ENCODE measurements at places on chromosomes 16 and 17.

DNA sequence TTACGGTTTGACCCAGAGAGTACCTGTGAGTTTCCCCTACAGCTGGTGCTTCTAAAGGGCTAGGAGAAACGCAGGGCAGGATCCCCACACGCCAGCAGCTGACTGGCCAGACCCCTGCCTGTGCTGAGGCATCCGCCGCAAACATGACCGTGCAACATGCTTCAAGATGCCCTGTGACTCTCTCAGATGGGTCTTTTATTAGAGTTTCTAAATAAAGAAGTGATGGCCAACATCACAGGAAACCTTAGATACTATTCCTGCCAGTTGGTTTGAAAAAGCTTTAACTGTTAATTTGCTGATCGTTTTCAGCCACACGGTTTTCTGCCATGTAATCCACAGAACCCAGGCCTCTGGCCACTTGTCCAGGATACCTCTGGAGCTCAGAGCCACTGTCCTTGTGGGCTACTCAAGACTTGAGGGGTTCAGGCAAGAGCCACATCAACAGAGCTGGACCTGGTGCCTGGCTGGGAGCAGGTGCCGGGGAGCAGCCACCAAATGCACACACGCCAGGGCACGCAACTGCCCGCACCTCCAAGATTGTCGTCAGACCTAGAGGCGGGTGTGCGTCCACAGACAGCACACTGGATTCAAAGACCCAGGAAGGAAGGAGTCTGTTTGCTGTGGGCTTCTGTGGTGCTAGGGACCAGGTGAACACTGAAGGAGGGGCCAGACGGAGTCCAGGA is 118.4 kb downstream of the ZNF778 start:
- DNase-seq, result no peak

- DNase-seq, result peak; percentile 62
Measured at GRCh38 chr17:81396722-81397313, 1.6 kb downstream of the BAHCC1 start.

DNA sequence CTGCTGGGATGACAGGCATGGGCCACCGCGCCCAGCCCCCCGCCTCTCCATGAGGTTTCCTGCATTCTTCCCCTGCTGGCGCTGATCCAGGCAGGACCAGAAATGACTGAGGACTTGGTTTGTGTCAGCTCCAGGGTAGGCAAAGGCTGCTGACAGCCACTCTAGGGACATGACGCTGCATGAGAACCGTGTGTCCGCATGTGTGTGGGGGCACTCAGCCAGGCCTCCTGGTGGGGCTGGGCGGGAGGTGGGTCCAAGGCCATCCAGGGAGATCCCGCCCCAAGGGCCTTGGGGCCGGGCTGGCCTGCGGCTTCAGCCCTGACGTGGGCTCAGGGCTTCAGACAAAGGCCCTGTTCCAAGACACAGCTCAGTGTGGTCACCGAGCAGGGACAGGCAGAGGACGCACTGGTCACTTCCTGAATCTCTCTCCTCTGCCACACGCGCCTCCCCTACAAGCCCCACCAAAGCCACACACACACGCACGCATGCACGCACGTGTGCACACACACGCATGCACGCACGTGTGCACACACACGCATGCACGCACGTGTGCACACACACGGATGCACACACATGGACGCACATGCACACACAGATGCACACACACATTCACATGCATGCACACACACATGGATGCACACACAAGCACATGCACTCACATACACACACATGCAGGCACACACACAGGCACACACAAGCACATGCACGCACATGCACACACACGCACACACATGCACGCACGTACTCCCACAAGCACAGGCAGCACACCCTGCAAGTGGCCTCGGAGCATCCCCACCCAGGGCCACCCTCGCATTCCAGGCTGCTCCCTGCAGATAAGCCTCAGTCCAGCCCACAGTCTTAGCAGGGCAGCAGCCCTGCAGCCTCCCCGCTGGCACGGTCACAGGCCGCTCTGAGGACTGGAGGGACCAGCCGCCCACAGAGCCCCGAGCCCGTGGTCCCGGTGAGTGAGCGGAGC is 5.3 kb upstream of the TMEM204 start:
- no peak for DNase-seq

DNA sequence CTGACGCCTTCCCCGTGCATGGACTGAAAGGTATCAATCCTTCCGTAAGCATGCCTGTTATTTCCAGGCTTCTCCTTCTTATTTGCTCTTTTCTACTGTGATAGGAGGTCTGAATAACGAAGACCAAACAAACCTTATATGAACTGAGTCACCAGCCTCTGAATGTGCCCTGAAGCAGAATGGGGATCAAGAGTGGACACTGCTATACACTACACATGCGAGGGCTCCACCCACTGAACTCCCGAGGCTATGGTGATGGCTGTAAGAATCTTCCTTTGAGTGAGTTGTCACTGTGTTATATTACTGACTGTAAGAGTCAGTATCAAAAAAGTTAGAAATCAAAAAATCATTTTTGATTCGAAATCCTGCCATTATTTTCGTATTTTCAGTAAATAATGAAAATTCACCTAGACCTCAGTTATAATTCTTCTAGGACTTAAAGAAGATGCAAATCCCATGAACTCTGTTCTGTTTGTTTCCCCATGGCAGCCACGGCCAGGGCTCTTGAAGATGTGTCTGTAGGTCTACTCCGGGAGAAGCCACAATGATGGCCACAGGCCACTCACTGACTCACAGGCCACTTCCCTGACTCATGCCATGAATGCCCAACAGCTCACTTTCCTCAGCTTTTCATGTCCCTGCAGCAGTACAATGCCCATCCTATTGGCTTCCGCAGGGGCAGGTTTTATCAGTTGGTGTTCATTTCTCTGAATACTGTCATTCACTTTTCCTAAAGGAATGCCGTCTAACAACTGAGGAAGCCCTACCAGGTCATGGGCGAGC is 54.7 kb downstream of the ZZEF1 start:
- no peak for DNase-seq

GRCh38 chr17:80987941-80988461 is 3.6 kb upstream of the CHMP6 start:
- no peak for DNase-seq

DNA sequence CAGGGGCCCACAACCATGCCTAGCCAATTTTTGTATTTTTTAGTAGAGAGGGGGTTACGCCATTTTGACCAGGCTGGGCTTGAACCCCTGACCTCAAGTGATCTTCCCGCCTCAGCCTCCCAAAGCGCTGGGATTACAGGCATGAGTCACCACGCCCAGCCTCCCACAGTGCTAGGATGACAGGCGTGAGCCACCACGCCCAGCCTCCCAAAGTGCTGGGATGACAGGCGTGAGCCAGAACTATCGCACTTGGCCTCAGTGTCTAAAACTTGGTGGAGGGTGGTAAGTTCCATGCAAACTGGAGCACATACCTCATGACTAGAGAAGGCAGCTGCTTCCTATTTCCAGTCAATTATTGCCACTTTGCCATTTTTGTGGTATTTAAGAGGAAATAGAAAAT is 7.1 kb downstream of the HSD17B2 start:
- DNase-seq, result no peak

DNA sequence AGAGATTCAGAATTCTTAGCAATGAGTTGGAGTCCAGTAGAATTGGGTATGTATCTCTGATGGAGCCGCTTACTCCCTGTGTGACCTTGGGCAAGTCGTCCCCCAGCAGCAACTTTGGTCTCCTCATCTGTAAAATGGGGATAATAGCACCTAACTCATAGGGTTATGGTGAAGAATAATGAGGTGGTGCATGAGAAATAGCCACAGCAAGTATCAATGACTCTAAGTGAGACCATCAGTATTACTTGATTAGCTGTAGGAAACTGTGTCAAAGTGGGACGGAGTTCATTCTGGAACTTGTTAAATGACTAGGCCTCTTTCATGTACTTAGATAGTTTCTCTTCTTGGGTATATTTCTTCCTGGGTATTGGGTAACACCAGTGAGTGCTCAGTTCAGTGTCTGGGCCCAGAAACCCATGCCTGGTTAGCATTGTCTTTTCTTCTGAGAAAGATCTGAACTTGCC is 6.4 kb downstream of the PRKCB start:
- DNase-seq, result no peak

DNA sequence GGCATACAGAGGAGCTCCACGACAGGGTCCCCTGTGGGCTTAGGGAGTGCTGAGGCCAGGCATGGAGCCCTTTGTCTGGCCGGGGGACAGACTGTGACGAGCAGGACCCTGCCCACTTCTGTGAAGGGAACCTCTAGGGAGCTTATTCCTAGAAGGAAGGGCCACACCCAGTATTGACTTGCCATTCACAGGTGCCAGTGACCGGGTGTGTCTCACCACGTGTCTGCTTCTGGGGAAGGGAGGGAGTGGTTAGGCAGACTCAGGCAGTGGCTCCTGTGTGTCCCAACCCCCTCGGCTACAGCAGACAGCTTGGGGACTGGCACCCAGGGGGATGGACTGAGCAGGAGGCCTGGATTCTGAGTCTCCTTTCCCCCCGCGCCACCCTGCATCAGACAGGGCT is 57.2 kb downstream of the SOCS1 start:
- peak; percentile 31 for DNase-seq

DNA sequence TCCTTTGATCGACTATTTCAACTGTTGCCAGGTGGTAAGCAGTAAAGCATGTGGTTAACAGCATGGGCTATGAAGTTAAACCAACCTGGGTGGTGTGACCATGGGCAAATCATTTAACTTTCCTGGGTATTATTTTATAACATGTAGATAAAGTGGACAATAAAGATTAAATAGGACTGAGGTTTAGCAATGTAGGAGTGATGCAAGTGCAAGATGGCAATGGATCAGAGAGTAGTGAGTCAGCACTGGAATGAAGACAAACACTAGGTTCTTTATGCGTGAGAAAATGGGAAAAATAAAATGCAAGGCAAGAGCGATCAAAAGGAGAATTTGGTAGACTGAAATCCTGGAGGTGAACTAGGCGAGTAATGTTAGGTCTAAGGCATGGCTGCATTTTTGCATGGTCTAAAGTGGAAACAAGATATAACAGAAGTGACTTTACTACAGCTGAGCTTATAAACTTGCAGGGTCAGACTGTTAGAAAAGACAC is 222.4 kb upstream of the AXIN2 start:
- no peak for DNase-seq

GRCh38 chr16:87068762-87069150 is 248.4 kb downstream of the C16orf95 start:
- no peak for DNase-seq

DNA sequence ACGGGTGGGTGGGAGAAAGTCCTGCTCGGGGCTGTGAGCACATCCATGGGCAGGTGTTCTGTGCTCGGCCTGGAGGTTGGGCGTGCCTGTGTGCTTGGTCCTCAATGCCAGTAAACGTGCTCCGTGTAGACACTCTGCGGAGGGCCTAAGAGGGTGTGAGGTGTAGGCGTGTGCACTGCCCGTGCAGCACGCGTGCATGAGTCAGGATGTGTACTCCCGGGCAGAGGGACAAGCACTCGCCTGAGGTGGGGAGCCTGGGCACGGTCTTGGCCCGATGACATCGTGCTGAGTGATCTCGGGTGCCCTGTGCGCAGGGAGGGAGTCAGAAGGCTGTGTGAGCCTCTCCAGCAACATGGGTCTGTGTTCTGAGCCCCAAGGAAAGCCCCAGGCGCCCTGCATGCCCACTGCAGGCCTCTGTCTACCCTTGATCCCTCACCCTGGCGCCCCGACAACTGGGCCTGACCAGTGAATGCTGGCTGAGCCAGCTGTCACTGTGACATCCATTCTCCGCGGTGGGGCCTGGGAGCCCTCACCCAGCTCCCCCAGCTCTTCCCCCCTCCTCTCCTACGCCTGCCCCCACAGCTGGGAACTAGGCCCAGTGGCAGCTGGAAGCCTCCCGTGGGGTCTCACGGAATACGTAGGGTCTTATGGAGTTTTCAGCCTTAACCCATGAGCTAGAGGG is 23.5 kb upstream of the NXPH3 start:
- DNase-seq, result no peak

- DNase-seq, result no peak
Measured at GRCh38 chr16:4913130-4913773, 23.7 kb downstream of the PPL start.

DNA sequence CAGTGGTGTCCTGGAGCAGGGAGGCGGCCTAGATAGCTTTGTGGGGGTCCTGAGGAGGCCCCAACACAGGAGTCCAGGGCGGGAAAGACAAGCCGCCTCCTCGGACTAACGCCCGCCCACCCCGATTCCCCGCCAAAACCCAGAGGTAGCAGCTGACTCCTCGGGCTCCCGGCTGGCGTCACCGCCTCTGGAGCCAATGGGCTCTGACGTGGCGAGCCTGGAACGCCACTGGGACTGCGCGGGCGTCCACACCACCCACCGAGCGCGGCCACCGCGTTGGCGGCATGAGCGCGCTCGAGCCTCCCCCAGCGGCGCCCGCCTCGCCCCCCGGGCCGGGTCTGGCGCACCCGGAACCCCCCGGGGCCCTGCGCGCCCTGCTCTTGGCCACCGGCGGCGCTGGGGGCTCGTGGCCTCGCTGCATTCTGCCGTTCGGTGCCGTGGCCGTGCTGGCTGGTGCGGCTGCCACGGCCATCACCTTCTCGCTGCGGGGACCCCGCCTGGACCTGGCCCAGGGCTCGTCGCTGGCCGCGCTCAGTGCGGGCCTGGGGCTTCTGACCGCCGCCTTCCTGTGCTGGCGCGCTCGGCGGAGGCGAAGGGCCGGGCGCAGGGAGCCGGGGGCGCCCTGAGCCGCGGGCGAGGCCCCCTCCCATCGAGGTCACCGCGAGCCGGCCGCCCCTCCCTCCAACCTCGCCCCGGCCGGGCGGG is 3.4 kb upstream of the NTN3 start:
- peak; percentile 39 for DNase-seq

DNA sequence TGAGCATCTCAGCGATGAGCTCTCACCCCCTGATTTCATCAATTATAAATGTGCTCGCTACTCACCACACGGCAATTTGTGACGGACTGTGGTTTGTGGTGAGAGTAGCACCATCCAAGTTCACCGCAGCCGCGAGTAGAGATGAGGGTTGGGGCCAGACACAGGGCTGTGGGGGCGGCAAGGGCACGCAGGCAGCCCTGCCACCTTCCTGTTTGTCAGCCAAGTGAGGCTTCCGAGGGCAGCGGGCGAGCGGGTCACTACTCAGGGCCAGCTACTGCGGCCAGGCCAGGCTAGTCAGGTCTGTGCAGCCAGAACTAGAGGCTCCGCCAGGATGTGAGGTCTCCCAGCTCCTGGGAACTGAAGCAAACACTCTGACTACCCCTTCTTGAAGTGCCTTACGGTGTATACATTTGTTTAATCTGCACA is 39.6 kb upstream of the MEOX1 start:
- no peak for DNase-seq

GRCh38 chr16:83312718-83313245 is 495.0 kb upstream of the HSBP1 start:
- no peak for DNase-seq

GRCh38 chr17:79183293-79184158 is 108.9 kb downstream of the ENGASE start:
- no peak for DNase-seq

GRCh38 chr16:77834635-77835540 is 46.5 kb downstream of the VAT1L start:
- no peak for DNase-seq

GRCh38 chr17:9223531-9223930 is 202.2 kb downstream of the NTN1 start:
- DNase-seq, result no peak
